ENCODE measurements at places on chromosomes 4 and X.

DNA sequence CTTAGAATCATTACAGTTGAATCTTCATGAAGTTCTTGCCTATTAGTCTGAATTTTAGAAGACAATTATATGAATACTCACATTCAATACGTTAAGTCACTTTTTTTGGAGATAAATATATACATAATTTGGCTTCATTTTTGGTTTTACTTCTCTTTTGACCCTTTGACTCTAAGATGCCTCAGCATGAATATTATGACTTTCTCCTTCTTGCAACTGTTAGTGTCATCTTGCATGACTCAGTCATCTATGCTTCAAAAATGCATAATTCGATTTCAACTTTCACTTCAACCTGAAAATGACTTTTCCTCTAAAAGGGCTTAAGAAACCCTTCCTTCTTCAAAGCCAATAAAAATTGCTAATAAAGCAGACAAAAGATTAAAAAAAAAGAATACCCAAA is 1427.5 kb downstream of the ADGRL3 start:
- no peak overlapping the region for H3K4me3 ChIP-seq
- no peak overlapping the region for H3K27ac ChIP-seq
- no peaks in the 10 kb centered on the region for H3K4me1 ChIP-seq
- no peaks in the 10 kb centered on the region for H3K36me3 ChIP-seq
- no peaks in the 10 kb centered on the region for H3K27me3 ChIP-seq

GRCh38 chr4:111698361-111698760 is 446.9 kb upstream of the FAM241A start:
- no peak overlapping the region for H3K27ac ChIP-seq
- H3K36me3 ChIP-seq = no peaks in the 10 kb centered on the region
- no peaks in the 10 kb centered on the region for H3K4me1 ChIP-seq

GRCh38 chr4:127648061-127648460 is 15.3 kb downstream of the INTU start:
- H3K4me3 ChIP-seq = no peak overlapping the region
- peaks cover 5% of the 10 kb centered on the region for H3K36me3 ChIP-seq
- DNase-seq = no peak
- no peak overlapping the region for H3K27ac ChIP-seq
- H3K27me3 ChIP-seq = no peaks in the 10 kb centered on the region

DNA sequence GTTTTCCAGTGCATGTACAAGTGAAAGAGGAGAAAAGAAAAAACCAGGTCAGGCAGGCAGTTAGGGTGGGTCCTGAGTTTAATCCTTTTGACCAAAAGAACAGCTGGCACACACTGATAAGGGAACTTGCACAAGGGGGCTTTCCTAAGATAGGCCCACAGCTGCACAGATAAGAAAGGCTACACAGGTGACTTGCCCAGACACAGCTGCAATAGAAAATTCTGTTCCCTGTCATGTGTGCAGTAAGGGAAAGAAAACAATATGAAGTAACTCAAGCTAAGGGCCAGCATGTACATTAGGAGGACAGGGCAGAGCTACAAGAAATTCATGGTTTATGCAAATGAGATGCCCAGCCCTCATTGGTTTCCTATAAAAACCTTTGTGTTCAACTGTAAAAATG is 32.9 kb downstream of the LUZP4 start:
- H3K4me3 ChIP-seq = no peak overlapping the region
- no peaks in the 10 kb centered on the region for H3K36me3 ChIP-seq
- no peak for DNase-seq
- H3K27ac ChIP-seq = no peak overlapping the region

GRCh38 chr4:24862073-24862751 is 50.6 kb downstream of the CCDC149 start:
- no peak overlapping the region for H3K27ac ChIP-seq
- H3K36me3 ChIP-seq = no peaks in the 10 kb centered on the region
- no peak overlapping the region for H3K4me3 ChIP-seq

- H3K36me3 ChIP-seq = no peaks in the 10 kb centered on the region
- no peaks in the 10 kb centered on the region for H3K4me1 ChIP-seq
- no peak overlapping the region for H3K27ac ChIP-seq
- H3K4me3 ChIP-seq = no peak overlapping the region
Measured at GRCh38 chr4:8891255-8891645, 19.6 kb upstream of the HMX1 start.

DNA sequence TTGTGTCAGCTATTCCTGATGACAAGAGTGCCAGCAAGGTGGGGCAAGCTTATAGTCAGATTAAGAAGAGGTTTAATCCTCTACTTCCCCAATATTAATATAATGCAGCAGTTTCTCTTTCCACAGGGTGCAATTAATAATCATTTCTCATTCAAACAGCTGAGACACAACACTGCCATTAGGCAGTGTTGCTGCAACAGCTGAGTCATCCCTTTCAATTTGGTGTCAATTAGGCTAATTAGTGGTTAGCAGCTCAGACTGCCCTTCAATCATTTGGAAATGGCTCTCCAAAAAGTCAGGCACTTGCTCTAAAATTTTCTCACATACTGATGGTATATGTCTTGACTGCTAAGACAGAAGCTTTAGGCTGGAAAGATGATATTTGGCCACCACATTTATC is 265.7 kb upstream of the FAM241A start:
- H3K27ac ChIP-seq = no peak overlapping the region
- no peaks in the 10 kb centered on the region for H3K27me3 ChIP-seq
- H3K36me3 ChIP-seq = no peaks in the 10 kb centered on the region
- no peaks in the 10 kb centered on the region for H3K4me1 ChIP-seq
- no peak overlapping the region for H3K4me3 ChIP-seq

- no peaks in the 10 kb centered on the region for H3K27me3 ChIP-seq
- no peaks in the 10 kb centered on the region for H3K36me3 ChIP-seq
- H3K4me3 ChIP-seq = no peak overlapping the region
- no peak overlapping the region for H3K27ac ChIP-seq
- no peaks in the 10 kb centered on the region for H3K4me1 ChIP-seq
Measured at GRCh38 chr4:21577056-21577455, 371.5 kb downstream of the KCNIP4 start.

DNA sequence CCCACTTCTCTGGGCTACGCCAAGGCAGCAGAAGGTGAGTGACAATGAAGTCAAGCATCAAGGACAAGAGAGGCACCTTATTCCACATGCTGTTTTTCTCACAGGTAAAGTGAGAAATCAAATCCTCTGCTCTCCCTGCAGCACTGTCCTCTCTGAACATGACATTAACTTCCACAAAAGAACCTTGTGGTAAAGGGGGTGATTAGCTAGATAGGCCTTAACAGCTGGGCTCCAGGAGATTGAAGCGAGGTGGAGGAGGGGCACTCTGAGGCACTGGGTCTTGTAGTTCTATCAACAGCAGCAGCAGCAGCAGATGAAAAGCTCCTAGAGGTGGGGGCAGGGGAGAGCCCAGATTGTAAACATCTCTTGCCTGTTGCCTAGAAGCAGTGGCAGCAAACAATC is 96.8 kb upstream of the CXXC4 start:
- H3K27ac ChIP-seq = no peak overlapping the region
- no peak for DNase-seq
- no peak overlapping the region for H3K4me3 ChIP-seq
- H3K4me1 ChIP-seq = no peaks in the 10 kb centered on the region
- no peaks in the 10 kb centered on the region for H3K36me3 ChIP-seq

DNA sequence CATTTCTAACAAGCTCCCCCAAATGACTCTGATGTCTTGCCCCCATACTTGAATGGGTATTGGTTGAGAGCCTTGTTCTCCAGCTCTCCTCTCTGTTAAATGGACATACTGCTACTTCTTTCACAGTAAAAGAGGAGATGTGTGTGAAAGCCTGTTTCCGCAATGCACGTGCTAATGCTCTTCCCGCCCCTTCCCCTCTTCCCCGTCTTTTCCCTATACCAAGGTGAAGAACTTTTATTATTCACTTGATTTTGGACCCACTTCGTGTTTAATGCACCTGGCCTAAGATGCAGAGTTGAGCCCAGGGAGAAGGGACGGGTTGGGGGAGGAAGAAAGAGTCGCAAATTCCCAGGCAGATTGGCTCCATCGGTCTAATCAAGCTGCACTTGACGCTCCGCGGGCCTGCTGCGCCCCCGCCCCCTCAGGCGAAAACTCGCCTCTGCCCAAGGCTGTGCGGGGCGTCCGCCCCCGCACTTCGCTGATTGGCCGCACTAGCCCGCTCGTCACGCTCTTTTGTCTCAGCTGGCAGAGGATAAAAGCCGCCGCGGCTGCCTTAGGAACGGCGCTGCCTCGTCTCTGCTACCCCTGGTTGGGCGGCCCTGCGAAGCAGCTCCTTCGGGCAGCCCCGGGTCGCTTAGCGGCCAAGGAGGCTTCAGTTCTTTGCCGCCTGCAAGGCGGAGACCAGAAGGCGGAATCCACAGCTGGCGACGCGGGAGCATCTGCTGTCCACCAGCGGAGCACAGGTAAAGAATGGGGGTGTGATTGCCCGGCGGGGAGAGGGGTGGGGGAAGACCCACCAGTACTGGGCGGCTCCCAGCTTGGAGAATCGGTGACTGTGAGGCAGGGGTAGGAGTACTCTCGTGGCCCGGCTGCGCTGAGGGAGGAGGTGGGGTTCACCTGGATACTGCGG is at the start of gene ZCCHC12:
Gene ZCCHC12, plus strand, starts transcription at position 562 of the 910 bp plus-strand sequence. CDS start 1,421 bp downstream, outside the sequence.
- peaks cover 6% of the 10 kb centered on the region for H3K4me1 ChIP-seq
- H3K36me3 ChIP-seq = no peaks in the 10 kb centered on the region
- peak; percentile 84 for DNase-seq

DNA sequence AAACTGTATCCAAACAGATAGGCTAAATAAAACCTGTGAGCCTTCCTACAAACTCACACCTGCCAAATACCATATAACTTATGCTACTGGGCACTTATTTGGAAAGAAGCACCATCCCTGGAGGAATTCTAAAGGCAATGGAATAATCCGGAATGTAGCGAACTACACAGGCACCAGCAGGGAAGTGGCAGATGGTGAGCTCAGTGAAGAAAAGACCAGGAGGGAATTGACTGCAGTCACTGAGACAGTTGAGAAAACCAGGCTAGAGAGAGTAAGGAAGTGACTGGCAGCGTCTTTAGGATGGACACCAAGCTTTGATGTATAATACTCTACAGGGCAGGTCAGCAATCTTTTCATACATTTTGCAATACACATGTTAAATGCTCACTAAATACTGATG is 16.3 kb downstream of the NDNF start:
- H3K4me1 ChIP-seq = no peaks in the 10 kb centered on the region
- H3K27ac ChIP-seq = no peak overlapping the region
- no peak for DNase-seq
- no peaks in the 10 kb centered on the region for H3K27me3 ChIP-seq

GRCh38 chr4:110484767-110485166 is 8.8 kb downstream of the ENPEP start:
- H3K4me1 ChIP-seq = peaks cover 22% of the 10 kb centered on the region
- H3K4me3 ChIP-seq = no peak overlapping the region
- no peaks in the 10 kb centered on the region for H3K36me3 ChIP-seq
- peak overlapping the region; percentile 43 for H3K27ac ChIP-seq
- no peaks in the 10 kb centered on the region for H3K27me3 ChIP-seq
- DNase-seq = peak; percentile 60

DNA sequence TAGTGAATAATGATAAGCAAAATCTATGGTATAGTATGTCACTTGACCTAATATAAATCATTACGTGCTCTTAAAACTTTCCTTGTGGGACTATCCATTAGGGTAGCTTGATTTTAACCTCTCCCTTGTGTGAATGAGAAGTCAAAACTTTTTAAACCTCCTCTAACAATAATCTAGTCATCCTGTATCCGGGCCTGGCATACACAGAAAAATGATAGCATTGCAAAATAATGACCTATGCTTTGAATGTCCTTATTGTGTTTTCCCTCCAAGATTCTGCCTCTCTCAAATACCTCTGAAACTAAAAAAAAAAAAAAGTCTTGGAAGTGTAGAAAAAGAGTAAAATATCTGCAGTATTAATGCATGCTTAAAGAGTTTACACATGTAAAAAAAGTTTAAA is 250.0 kb upstream of the NDST3 start:
- DNase-seq = no peak
- H3K27ac ChIP-seq = no peak overlapping the region
- no peaks in the 10 kb centered on the region for H3K36me3 ChIP-seq
- H3K4me1 ChIP-seq = no peaks in the 10 kb centered on the region
- H3K27me3 ChIP-seq = no peaks in the 10 kb centered on the region

DNA sequence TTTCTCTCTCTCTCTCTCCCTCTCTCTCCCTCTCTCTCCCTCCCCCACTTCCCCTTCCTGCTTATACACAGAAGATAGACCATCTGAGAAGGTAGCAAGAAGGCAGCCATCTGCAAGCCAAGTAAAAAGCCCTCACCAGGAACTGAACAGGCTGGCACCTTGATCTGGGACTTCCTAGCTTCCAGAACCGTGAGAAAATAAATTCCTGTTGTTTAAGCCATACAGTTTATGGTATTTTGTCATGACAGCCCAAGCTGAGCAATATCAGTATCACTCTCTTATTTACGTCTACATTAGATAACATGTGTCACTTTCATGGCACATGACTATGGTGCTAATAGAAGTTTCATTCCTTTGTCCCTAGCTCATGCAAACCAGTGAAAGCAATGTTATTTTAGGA is 581.1 kb downstream of the INPP4B start:
- no peak for DNase-seq
- peak overlapping the region; percentile 63 for H3K27ac ChIP-seq
- H3K4me1 ChIP-seq = peaks cover 22% of the 10 kb centered on the region

DNA sequence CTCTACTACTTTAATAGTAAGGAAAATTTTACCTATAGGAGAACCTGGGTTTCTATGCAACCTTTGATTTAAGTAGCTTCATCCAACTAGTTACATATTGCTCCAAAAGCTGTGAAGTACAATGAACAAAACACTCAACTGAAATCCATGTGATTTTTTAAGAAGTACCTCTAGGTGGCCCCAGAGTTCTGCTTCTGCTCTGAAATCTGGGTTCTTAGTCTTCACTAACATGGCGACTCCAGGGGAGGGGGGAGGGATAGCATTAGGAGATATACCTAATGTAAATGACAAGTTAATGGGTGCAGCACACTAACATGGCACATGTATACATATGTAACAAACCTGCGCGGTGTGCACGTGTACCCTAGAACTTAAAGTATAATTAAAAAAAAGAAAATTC is 73.4 kb upstream of the MAGEB2 start:
- H3K36me3 ChIP-seq = no peaks in the 10 kb centered on the region
- H3K27me3 ChIP-seq = no peaks in the 10 kb centered on the region
- no peak for DNase-seq
- no peak overlapping the region for H3K4me3 ChIP-seq

- DNase-seq = no peak
- H3K4me1 ChIP-seq = no peaks in the 10 kb centered on the region
- H3K27ac ChIP-seq = no peak overlapping the region
- no peak overlapping the region for H3K4me3 ChIP-seq
Measured at GRCh38 chr4:89519771-89520320, 212.2 kb upstream of the GPRIN3 start.

- H3K27me3 ChIP-seq = no peaks in the 10 kb centered on the region
- no peak overlapping the region for H3K4me3 ChIP-seq
- no peaks in the 10 kb centered on the region for H3K36me3 ChIP-seq
- no peaks in the 10 kb centered on the region for H3K4me1 ChIP-seq
- no peak for DNase-seq
Measured at GRCh38 chr4:123709336-123709735, 312.7 kb downstream of the SPRY1 start.

DNA sequence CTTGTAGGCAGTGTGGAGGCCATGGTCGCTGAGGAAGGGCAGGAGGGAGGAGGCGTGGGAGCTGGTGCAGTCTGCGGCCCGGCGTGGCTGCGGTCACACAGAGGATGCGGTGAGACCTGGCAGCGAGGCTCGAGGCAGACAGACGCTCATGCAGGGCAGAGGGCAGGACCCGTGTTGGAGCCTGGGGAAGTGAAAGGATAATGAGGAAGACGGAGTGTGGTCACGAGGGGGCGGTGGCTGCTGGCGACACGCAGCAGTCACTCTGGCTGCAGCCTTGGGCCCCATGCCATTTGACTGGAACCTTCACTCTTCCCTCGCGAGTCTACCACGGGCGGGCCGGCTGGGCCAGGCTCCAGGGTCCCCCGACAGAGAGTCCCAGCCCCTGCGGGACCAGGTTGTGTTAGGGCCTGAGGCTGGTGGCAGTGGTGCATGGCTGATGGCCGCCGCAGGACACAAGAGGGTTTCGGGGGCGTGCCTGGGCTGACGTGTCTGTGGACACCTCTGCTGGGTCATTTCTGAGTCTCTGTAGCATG is 68.8 kb upstream of the HGFAC start:
- DNase-seq = peak; percentile 52
- H3K36me3 ChIP-seq = no peaks in the 10 kb centered on the region
- peaks cover 26% of the 10 kb centered on the region for H3K4me1 ChIP-seq
- H3K27ac ChIP-seq = no peak overlapping the region
